Endothelial cell (in vitro differentiated cells): ENCODE measurements at places on chromosomes 3 and 15.

DNA sequence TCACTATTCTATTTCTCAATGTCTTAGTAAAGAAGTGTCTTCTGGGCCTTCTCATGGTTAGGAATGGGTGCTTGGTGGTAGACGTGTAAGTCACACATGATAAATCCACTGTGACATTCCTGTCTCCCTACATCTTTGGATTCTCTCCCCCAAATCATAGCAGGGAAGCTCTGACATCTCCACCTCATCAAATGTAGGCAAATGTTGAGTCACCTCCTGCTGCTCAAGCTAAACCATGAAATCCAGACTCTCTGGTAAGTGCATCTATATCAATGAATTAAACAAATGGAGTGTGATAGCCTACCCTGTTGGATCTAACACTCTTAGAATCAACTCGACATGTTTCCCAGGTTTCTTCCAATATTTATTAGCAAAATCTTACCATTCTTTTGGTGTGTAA, 42.8 kb upstream of the RPL35A start:
- no peak overlapping the region for H3K27ac ChIP-seq
- peaks cover 1% of the 10 kb centered on the region for H3K27me3 ChIP-seq
- H3K4me1 ChIP-seq = no peaks in the 10 kb centered on the region
- peaks cover 8% of the 10 kb centered on the region for H3K36me3 ChIP-seq

GRCh38 chr3:144626835-144627234, 655.2 kb downstream of the DIPK2A start:
- no peaks in the 10 kb centered on the region for H3K27me3 ChIP-seq
- no peak for DNase-seq
- no peaks in the 10 kb centered on the region for H3K36me3 ChIP-seq
- H3K27ac ChIP-seq = no peak overlapping the region

- H3K4me1 ChIP-seq = no peaks in the 10 kb centered on the region
- H3K36me3 ChIP-seq = no peaks in the 10 kb centered on the region
- H3K27me3 ChIP-seq = no peaks in the 10 kb centered on the region
- no peak for DNase-seq
These were observed 130.6 kb upstream of the FHIT start for GRCh38 chr3:61381745-61382392.

- no peak for DNase-seq
- H3K4me1 ChIP-seq = no peaks in the 10 kb centered on the region
- no peak overlapping the region for H3K4me3 ChIP-seq
- H3K27me3 ChIP-seq = no peaks in the 10 kb centered on the region
These were observed 116.2 kb upstream of the LSAMP start for GRCh38 chr3:116561529-116561928.

- no peak for DNase-seq
- peak overlapping the region; percentile 31 for H3K27ac ChIP-seq
- H3K36me3 ChIP-seq = no peaks in the 10 kb centered on the region
- H3K4me3 ChIP-seq = peak overlapping the region; percentile 90
- H3K27me3 ChIP-seq = peaks cover 1% of the 10 kb centered on the region
- no peaks in the 10 kb centered on the region for H3K4me1 ChIP-seq
These were observed 8.9 kb upstream of the ADAMTS17 start for GRCh38 chr15:100350434-100351226.

- H3K4me1 ChIP-seq = peaks cover 4% of the 10 kb centered on the region
- DNase-seq = no peak
- peaks cover 2% of the 10 kb centered on the region for H3K27me3 ChIP-seq
These were observed 14.0 kb downstream of the PLCL2 start for GRCh38 chr3:16898595-16899395.

- DNase-seq = no peak
- H3K4me1 ChIP-seq = peaks cover 10% of the 10 kb centered on the region
- H3K36me3 ChIP-seq = no peaks in the 10 kb centered on the region
- no peak overlapping the region for H3K4me3 ChIP-seq
- H3K27ac ChIP-seq = no peak overlapping the region
- H3K27me3 ChIP-seq = peaks cover 7% of the 10 kb centered on the region
These were observed 14.5 kb downstream of the EFCAB12 start for GRCh38 chr3:129413687-129414506.

- DNase-seq = no peak
- H3K27me3 ChIP-seq = peaks cover 2% of the 10 kb centered on the region
- peaks cover 4% of the 10 kb centered on the region for H3K4me1 ChIP-seq
- H3K36me3 ChIP-seq = no peaks in the 10 kb centered on the region
- no peak overlapping the region for H3K4me3 ChIP-seq
These were observed 85.1 kb downstream of the RYR3 start for GRCh38 chr15:33395846-33396245.

- H3K4me1 ChIP-seq = peaks cover 43% of the 10 kb centered on the region
- H3K27ac ChIP-seq = peak overlapping the region; percentile 90
- H3K4me3 ChIP-seq = peak overlapping the region; percentile 65
- DNase-seq = no peak
These were observed 514.8 kb downstream of the MECOM start for GRCh38 chr3:169148448-169149348.

DNA sequence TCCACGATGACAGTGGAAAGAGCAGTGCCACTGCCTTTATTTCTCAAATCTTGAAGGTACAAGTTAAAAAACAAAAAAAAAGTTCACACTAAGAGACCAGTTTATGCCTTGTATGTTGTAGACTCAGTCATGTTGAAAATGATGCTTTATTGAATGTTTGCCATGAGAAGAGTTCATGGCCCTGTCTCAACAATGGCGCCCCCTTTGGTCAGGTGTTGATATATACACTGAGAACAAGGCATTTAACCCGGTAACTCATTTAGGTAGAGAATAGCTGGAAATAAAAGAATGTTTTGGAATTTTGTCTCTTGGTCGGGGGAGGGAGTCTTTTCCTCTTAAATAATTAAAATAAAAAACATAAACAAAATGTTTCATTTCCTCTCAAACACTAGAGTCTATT, 145.6 kb upstream of the SLC2A2 start:
- H3K4me3 ChIP-seq = no peak overlapping the region
- peak; percentile 28 for DNase-seq
- no peak overlapping the region for H3K27ac ChIP-seq
- peaks cover 6% of the 10 kb centered on the region for H3K4me1 ChIP-seq

GRCh38 chr3:186319945-186320344, 42.1 kb downstream of the DGKG start:
- no peak overlapping the region for H3K4me3 ChIP-seq
- H3K27ac ChIP-seq = no peak overlapping the region
- H3K27me3 ChIP-seq = peaks cover 6% of the 10 kb centered on the region
- H3K4me1 ChIP-seq = no peaks in the 10 kb centered on the region
- H3K36me3 ChIP-seq = no peaks in the 10 kb centered on the region
- DNase-seq = no peak

DNA sequence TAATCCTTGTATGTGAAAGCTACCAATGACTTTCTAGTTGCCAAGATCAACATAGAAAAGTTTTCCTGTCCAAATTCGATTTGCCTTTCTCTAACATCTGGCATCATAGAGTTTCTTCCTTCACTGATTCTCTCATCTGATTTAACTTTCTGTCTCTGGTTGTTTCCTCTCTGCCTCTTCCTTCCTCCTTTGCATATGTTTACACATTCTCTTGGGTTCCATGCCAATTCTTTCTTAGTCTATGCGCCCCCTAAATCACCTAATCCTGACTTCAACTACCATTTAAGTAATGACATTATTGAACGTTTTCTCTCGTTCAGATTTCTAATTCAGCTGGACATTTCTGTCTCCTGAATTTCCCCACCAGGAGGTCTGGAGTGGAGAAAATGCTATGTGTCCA, 561.9 kb upstream of the TGFBR2 start:
- H3K27me3 ChIP-seq = no peaks in the 10 kb centered on the region
- H3K36me3 ChIP-seq = no peaks in the 10 kb centered on the region
- H3K4me3 ChIP-seq = no peak overlapping the region
- peak overlapping the region; percentile 22 for H3K27ac ChIP-seq

GRCh38 chr3:183218826-183219225, 34.2 kb upstream of the B3GNT5 start:
- no peak for DNase-seq
- H3K27ac ChIP-seq = no peak overlapping the region
- no peaks in the 10 kb centered on the region for H3K36me3 ChIP-seq
- peaks cover 4% of the 10 kb centered on the region for H3K4me1 ChIP-seq
- H3K4me3 ChIP-seq = no peak overlapping the region
- peaks cover 4% of the 10 kb centered on the region for H3K27me3 ChIP-seq

DNA sequence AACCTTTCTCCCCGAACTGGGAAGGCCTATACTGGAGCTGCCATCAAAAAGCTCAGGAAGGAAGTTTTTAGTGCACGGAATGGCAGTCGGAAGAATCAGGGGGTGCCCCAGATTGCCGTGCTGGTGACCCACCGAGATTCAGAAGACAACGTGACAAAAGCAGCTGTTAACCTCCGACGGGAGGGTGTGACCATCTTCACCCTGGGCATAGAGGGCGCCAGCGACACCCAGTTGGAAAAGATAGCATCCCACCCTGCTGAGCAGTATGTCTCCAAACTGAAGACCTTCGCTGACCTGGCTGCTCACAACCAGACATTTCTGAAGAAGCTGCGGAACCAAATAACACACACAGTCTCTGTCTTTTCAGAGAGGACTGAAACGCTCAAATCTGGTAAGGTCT, 48.2 kb downstream of the COL6A6 start:
- H3K4me1 ChIP-seq = no peaks in the 10 kb centered on the region
- no peak overlapping the region for H3K4me3 ChIP-seq
- no peaks in the 10 kb centered on the region for H3K27me3 ChIP-seq
- H3K27ac ChIP-seq = no peak overlapping the region
- no peaks in the 10 kb centered on the region for H3K36me3 ChIP-seq
- DNase-seq = no peak

DNA sequence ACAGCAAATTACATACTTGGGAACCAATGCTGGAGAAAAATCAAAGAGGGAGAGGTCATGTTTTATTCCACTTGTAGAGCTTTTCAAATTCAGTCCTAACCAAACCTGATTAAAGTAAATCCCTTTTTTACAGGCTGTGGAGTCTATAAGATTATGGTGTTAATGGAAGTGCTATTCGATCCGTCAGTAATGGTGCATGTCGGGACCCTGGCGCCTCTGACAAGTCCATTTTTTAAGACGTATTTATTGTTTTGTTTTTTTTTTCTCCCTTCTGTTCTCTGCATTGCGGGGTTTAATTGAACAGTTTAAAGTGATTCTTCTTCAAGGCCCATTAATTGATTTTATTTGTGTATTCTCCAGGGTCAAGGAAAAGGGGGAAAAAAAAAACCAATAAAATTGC, 725.9 kb downstream of the TUSC7 start:
- H3K4me3 ChIP-seq = no peak overlapping the region
- no peaks in the 10 kb centered on the region for H3K27me3 ChIP-seq
- H3K36me3 ChIP-seq = no peaks in the 10 kb centered on the region
- no peak overlapping the region for H3K27ac ChIP-seq
- DNase-seq = no peak

DNA sequence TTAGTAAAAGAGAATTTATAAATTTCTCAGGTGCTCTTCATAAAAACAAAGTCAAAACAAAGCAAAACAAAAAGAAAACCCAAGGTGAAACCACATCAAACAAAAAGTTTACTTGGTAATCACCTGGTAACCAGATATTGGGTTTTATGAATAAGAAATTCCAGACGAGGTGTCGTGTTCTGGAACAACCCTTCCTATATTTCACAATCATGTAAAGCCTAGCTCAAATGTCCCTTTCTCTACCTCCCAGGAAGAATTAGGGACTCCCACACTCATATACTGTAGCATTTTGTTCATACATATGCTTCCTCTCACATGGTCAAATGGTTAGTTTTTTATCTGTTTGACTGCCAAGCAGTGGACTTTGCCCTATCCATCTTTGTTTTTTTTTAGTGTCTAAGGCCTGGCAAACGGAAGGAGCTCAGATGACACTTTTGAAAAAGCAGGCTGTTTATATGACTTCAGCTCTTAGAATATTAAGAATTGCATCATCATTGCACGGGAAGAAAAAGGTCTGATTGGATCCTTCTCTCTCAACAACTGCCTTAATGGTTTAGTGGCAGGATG, 326.7 kb upstream of the TBL1XR1 start:
- no peak for DNase-seq

GRCh38 chr3:42673082-42673481, 12.3 kb upstream of the KLHL40 start:
- H3K4me3 ChIP-seq = no peak overlapping the region
- H3K27me3 ChIP-seq = no peaks in the 10 kb centered on the region
- no peak for DNase-seq
- H3K27ac ChIP-seq = no peak overlapping the region
- H3K4me1 ChIP-seq = peaks cover 3% of the 10 kb centered on the region
- H3K36me3 ChIP-seq = no peaks in the 10 kb centered on the region

DNA sequence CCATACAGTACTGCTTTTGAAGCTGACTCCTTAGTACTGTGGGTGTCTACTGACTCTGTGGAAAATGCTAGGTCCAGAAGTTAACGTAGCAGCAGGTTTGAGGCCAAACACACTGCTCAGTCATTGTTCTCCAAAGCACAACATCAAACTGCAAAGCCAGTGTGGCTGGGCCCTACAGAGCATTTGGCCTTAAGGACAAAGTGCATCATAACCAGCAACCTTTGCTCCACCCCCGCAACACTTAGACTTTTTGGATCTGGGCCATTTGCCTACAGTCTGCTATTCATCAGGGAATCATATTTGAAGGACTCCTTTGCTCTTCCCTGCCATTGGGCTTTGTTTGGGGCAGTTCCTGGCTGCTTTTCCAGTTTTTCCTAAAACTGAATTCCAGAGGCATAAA, 43.1 kb upstream of the ARL6 start:
- H3K36me3 ChIP-seq = no peaks in the 10 kb centered on the region
- H3K4me3 ChIP-seq = no peak overlapping the region
- no peak overlapping the region for H3K27ac ChIP-seq
- H3K27me3 ChIP-seq = no peaks in the 10 kb centered on the region
- DNase-seq = no peak
